ENCODE measurements at places on chromosomes 2 and 18.
A peak's percentile ranks its signal among the peaks of the same experiment; 100 is the strongest.

GRCh38 chr2:10305254-10305635 is 2.5 kb downstream of the HPCAL1 start:
- DNase-seq: peak; percentile 48

DNA sequence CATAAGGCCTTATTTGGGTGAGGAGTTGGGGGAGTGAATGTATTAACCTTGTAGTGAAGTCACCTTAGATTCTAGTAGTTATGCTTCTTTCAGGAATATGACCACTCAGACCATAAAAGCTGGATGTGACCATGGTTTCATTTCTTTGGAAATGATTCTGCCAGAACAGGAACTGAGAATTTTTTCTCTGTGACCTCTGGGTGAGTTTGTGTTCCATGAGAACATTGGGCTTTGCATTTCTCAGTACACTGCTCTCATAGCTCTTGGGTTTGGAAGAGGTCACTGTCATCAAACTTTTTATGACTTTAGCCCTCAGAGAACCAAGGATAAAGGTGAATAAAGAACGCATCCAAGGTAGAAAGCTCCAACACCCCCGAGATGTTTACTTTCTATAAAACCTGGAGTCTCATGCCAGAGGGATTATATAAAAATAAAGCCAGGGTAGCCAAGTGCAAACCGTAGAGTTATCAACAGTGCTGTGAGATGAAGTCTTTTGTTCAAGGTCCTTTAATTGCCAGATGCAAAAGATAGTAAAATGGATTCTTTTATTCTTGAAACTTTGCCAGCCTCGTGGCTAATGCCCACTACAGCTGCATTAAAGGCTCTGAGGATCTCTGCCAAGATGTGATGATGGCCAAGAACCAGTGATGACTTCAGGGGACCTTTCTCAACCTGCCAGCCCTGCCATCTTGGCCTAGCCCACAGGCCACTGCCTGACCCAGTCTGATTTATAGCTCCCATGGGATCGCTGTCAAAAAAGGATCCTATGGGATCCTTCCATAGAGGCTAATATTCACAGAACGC is 27.8 kb upstream of the MAT2A start:
- no peak for DNase-seq

DNA sequence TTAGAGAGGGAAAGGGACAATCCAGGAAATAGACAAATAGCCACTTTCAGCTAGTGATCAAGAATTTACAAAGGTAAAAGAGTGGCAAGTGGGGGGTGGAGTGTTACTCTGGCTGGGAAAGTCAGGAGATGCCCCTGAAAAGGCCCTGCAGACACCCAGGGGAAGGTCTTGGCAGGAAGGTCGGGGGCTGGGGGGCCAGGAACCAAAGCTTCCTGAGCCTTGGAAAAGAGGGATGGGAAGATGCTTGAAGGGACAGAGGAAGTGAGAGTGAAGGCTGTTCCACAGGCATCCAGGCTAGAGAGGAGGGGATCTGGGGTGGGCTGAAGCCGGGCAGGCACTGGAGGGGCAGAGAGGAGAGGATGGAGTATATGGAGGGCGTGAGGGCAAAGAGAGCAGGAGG is 3.9 kb upstream of the TMEM37 start:
- DNase-seq: no peak

DNA sequence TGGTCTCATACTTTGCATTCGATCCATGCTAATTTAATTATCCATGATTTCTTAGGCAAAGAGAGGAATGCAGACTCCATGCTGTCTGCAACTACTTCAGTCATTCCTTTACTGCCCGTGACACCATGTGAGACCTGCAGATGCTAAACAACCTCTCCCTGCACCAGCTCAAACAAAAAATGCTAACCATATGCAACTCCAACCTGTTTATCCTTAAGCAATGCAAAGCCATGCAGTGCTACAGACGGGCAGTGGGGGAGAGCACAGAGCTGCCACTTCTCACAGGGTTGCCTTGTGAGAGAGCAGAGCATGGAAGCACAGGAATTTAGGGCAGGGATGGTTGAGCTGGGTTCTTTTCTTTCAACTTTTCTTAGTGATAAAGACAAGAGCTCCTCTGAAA is 74.9 kb upstream of the KLHL14 start:
- no peak for DNase-seq

DNA sequence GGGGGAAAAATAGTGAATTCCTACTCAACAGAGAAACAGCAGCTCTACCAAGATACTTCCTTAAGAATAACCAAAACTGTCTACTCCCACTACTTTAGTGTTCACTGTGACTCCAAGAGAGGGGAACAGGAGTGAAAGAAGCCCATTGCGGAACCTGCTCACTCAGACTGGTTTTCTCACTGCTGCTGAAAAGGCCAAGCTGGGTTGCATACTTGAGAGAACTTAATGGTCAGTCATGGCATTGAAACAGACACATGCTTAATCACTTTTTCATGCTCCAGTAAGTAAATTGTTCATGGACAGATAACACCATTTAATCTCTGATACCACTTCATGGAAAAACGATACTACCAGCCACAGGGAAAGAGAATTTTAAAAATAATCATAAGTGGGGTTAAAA is 35.7 kb upstream of the SLC8A1 start:
- DNase-seq: no peak

GRCh38 chr2:130854301-130854700 is 17.6 kb downstream of the ARHGEF4 start:
- no peak for DNase-seq

DNA sequence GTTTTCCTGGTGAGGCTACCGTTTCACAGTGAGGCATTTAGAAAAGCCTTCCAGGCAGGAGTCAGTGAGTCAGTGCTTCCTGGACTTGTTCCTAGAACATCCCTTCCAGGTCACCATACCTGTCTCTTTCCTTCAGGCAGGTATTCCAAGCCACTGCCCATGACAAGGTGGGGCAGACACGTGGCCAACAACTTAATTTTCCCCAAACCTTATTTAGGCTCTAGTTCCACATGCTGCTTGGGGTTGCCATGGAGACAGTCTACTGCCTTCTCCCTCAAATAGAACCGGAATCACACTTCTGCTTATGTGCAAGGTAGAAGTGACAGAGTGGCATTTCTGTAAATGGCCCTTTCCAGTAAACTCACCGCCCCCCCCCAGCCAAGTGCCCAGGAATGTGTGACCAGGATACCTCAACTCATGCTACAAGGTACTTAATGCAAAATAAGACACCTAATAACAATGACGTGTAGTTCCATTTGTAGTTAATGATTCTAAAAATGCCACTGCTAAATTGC is 258.3 kb downstream of the PRKCE start:
- no peak for DNase-seq

- no peak for DNase-seq
Observed at GRCh38 chr2:214192711-214193110, 218.1 kb upstream of the VWC2L start.

- no peak for DNase-seq
Observed at GRCh38 chr18:70072678-70073077, 125.0 kb upstream of the CD226 start.

- no peak for DNase-seq
Observed at GRCh38 chr18:8834881-8835280, 129.5 kb downstream of the MTCL1 start.

GRCh38 chr2:163353551-163353950 is 382.3 kb downstream of the FIGN start:
- no peak for DNase-seq

DNA sequence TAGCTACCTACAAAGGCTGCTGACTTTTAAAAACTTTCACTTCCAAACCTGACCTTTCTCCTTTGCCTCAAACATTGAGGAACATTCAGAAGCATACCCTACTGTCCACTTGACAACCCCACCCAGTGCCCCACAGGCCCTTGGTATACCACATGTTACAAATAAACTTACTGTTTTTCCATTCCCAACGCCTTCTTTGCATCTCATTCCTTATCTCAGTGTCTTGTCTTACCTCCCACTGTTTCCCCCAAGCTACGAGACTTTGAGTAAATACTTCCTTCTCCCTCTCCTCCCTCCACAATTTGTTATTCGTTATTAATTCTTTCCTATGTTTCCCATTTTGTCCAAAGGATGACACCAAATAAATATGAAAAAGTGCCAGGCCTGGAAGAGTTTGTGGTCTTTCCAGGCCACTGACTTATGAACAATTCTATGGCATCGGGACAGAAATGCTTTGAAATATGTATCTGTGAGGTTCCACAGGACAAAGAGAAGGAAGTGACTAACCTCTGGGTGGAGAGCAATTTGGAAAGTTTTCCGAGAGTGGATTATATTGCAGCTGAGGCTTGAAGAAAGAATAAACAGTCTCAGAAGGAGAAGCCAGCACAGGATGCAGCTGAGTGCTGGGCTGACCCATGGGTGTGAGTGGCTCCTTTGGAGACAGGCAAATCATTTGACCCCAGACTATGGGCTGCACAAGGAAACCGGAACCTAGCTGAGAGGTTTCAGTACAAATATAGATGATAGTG is 409.0 kb downstream of the LPIN1 start:
- no peak for DNase-seq

- DNase-seq: no peak
Observed at GRCh38 chr2:150495993-150496627, 8.6 kb upstream of the RND3 start.

DNA sequence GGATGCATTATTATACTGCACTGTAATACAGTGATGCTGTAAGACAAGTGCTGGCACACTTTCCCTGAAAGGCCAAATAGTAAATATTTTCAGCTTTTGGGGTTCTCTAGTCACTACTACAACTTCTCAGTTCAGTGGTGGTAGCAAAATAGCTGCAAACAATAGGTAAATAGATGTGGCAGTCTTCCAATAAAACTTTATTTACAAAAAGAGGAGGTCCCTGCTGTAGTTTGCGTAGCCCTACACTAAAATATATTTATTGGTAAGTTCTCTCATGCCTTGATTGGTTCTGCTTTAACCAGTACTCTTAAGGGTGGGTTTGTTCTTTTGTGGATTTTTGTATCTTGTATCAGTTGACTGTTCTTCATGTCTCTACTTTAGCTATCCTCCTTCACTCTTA is 7.8 kb downstream of the GLS start:
- DNase-seq: no peak

GRCh38 chr2:88038263-88039105 is 17.1 kb downstream of the KRCC1 start:
- DNase-seq: no peak

GRCh38 chr2:150466741-150467620 is 20.5 kb downstream of the RND3 start:
- DNase-seq: no peak

- DNase-seq: no peak
Observed at GRCh38 chr2:238286095-238286494, 2.3 kb downstream of the PER2 start.

DNA sequence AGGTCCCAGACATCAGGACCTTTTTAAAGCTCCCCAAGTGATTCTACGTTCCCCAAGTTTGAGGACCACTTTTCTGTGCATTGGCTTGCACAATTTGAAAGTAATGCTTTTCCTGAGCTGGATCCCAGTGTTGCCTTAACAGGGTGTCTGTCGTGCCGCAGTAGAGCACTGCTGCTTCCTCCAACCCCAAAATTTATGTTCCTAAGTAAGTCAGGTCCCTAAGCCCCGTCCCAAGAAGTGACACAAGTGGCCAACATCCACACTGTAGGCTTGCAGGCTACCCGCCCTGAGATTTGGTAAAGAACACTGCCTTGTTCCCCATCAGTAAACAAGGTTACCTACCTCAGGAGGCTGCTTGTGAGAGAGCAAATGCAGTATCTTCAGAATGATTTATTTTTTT is 2.0 kb downstream of the SFT2D3 start:
- no peak for DNase-seq
